ENCODE measurements at places on chromosomes 6 and 20.

- no peak for DNase-seq
Measured at GRCh38 chr6:42402184-42402583, 49.5 kb downstream of the TRERF1 start.

- DNase-seq, result no peak
Measured at GRCh38 chr6:15770347-15771143, 107.7 kb upstream of the DTNBP1 start.

- DNase-seq, result no peak
Measured at GRCh38 chr20:10338426-10339180, 95.4 kb downstream of the MKKS start.

DNA sequence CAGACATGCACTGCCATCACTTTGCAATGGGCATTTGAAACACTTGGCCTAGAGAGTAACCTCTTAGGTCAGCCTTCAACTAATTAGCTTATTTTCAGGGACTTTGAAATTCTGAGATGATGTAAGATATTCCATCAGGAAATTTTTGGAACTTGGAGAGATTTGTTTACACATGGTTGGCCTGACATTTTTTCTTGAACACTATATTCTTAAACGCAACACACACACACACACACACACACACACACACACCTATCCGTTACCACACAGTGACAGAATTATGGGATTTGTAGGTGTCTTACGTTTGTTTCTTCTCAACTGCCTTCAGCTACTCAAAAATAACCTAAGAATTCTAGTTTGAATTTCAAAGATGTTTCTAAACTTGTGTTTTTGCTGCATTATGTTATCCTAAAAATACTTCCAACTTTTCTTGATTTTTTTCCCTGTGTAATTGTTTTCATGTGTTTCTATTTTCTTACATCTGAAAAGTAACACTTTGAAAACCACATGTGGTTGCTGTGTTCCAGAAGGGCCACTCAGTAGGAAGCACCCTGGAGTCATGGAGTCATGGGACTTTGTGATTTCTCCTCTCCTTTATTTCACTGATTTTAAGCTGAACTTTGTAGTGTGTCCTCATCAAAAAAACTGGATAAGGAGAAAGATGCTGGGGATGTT lies 31.9 kb downstream of the MARCKS start:
- DNase-seq, result no peak

- no peak for DNase-seq
Measured at GRCh38 chr6:84260196-84260595, 32.8 kb upstream of the CEP162 start.

GRCh38 chr6:155040901-155041650 lies 46.0 kb downstream of the TIAM2 start:
- no peak for DNase-seq

- DNase-seq, result no peak
Measured at GRCh38 chr6:52231406-52232127, 12.7 kb downstream of the IL17F start.

- no peak for DNase-seq
Measured at GRCh38 chr6:152087096-152087495, 279.6 kb downstream of the ESR1 start.

GRCh38 chr20:19212821-19213502 lies 520 bp downstream of the SLC24A3 start:
- DNase-seq, result no peak

GRCh38 chr20:57964011-57964862 lies 254.4 kb upstream of the PMEPA1 start:
- DNase-seq, result peak; percentile 49

- DNase-seq, result no peak
Measured at GRCh38 chr6:5956939-5957338, 49.8 kb downstream of the NRN1 start.

DNA sequence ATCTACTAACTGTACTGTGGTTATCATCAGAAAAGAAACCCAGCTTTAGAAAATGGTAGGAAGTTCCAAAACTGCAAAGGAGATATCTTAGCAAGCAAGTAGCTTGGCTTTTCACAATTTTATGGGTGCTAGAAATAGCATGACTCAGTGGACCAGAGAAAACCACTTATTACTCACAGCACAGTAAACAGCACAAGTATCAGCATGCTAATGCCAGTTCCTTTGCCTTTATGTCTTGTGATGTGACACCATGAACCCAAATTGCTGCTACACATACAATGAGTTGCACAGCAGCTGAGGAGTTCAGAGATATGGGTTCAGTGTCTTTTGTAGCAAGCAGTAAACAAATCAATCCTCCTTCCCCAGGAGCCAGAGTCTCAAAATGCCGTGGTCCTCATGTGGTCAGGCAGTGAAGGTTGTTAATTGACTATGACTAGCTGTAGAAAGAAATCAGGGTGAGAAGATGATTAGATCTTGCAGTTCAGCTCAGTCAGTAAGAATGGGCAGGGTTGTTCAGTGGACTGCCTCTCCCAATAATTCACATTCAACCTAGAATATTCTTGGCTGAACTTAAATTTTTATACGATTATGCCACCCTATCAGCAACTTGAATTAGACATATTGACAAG lies 73.3 kb downstream of the OPRM1 start:
- DNase-seq, result no peak

DNA sequence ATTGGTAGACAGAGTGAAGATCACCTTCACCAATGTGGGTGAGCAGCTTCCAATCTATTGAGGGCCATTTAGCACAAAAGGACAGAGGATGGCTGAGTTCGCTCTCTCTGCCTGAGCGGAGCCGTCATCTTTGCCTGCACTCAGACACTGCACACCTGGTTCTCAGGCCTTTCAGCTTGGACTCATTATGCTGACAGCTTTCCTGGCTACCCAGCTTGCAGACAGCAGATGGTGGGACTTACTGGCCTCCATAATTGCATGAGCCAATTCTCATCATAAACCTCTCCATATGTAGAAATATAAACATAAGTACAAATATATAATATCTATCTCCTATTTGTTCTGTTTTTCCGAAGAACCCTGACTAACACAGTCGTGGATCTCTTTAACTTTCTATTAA lies 13.7 kb downstream of the TBXT start:
- no peak for DNase-seq

DNA sequence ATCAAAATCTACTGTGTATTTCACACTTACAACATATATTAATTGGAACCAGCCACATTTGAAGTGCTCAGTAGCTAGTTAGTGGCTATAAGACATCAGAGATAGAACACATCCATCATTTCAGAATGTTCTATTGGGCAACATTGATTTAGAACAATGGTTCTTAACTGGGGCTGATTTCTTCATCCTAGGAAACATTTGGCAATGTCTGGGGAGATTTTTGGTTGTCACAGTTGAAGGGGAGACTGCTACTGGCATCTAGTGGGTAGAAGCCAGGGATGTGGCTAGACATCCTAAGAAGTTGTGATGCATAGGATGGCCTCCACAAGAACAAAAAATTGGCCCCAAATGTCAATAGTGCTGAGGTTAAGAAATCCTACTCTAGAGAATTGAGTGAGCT lies 132.5 kb downstream of the OLIG3 start:
- DNase-seq, result no peak

DNA sequence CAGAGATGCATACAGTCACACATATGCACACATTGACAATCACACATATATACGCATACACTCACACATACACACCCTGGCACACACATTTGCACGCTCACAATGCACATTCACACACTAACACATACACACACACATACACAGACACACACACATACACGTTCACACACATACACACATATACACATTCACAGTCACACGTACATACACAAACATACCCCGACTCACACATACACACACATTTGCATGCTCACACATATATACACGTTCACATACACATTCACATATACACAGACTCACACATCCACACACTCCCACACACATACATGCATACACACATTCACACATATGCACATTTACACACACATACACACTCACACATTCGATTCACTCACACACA lies 366.8 kb upstream of the ID4 start:
- DNase-seq, result no peak

DNA sequence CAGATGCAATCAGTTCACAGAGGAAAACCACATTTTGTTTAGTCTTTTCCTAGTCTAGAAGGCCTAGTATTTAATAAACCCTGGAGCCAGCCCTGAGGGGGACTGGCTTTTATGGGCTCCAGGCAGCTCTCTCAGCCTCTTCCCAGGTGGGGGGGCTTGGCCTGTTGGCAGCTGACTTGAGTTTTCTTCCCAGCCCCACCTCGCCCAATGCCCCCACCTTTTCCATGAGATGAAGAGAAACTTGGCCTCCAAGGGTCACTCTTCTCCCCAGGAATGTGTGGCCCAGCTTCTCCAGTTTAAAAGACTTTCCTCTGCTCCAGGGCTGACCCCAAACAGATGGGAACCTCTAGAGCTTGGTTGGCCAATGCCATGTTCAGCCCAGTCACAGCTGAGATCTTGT lies 196.1 kb downstream of the BMP7 start:
- DNase-seq, result no peak

- no peak for DNase-seq
Measured at GRCh38 chr6:46760925-46761324, 14.2 kb downstream of the ANKRD66 start.

DNA sequence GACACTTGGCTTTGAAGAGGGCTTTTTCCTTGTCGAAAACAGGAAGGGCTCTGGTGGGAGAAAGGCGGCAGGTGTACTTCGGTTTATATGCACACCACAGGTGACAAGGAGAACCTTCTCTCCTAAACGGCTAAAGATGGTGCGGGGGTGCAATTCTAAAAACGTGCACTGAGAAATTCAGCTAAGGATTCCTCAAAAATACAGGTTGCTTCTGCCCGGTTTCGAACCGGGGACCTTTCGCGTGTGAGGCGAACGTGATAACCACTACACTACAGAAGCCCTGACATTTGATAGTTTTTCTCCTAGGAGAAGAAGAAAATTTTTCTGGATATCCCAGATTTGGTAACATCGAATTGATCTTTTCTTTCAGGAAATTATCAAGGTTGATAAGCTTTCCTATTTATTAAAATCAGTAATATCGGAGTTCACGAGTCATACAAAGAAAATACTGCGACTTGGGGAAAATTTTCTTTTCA lies 32.0 kb downstream of the POM121L2 start:
- no peak for DNase-seq

DNA sequence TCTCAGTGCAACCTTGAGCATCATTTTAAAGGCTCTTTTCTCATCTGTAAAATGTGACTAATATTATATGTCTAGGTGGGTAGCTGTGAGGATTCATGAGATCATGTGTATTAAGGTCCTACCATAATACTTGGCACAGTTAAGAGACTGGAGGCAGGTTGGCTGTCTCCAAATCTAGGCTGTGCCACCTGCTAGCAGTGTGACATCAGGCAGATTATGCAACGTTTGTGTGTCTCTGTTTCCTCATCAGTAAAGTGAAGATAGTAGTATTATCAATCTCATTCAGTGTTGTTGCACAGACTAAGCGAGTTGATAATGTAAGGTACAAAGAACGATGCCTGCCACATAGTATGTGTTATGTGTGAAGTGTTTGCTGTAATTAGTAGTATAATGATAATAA lies 227.4 kb downstream of the SAMD5 start:
- no peak for DNase-seq

DNA sequence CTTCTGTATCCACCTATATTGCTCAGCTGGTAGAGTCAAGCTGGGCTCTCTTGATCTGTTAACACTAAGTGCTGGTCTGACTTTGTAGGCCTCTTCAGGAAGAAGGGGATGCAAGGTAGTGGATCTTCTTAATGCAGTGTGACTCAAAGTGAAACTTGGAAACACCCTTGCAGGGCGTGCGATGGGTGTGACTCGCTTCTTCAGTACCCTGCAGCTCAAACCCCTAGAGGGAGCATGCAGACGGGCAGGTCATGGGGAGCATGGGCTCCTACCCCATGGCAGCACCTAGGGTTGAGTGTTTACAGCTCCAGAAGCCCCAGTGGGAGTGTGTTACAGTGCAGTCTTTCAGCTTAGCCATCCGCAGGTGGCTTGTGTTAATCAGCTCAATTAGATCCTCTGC lies 757 bp upstream of the SAMD3 start:
- no peak for DNase-seq

- DNase-seq, result no peak
Measured at GRCh38 chr6:159695984-159696383, 2.9 kb upstream of the SOD2 start.

DNA sequence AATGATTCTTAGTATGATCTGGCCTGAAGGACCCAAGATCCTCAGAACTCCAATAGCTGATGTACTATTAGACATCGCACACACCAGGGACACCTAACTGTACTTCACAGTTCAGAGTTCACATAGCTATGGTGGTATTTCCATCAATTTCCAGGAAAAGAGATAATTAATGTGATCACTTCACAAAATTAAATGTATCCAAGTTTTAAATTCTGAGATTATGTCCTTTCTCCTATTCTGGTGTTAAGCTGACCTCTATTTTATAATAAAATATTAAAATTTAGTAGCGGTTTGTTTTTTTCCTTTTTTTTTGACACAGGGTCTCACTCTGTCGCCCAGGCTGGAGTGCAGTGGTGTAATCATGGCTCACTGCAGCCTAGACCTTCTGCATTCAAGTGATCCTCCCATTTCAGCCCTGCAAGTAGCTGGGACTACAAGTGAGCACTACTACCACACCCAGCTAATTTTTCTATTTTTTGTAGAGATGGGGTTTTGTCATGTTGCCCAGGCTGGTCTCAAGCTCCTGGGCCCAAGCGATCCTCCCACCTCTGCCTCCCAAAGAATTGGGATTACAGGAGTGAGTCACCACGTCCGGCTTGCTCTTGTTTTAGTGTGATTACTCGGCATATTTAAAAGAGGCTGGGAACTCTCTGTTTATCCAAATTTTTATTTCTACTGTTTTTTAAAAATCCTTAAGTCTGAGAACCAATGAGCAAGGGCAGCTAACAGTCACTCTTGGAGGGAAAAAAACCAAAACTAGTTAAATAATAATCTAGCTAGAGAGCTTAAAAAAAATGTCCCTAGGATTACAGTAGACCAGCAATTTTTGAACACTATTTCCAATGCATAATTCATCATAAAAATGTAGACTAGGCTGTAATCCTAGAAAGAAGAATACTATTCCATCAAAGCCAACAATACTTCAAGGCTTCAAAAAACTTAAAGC lies 16.0 kb downstream of the KIF13A start:
- DNase-seq, result no peak

DNA sequence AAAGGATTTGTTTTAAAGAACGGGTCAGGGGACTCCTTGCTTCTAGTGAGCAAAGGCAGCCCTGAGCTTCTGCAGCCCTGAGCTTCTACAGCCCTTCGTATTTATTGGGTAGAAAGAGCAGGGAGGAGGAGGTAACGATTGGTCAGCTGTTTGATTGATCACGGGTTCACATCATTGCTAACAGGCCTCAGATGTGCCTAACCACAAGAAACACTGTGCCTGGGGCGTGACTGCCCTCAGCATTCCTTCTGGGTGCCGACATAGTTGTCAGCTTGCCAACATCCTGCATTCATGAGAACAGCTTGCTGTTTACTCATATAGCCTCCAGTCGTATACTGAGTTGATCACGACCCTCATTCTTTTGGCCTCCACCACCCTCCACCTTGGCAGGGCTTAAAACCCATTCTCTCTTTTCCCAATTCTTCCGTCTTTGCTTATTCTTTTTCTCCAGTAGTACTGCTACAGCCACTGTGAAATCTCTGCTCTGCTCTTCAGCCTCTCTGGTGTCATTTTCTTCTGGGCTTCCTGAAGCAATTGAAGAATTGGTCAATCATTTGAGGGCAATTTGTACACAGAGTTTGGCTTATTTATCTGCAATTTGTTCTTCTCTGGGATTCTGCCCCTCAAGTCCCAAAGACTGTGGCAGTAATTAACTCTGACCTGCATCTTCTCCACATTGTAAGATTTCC lies 25.4 kb upstream of the NOP56 start:
- DNase-seq, result no peak
